ENCODE measurements at places on chromosomes 5 and 9. TPM values are rescaled to one million over a fixed set of nuclear protein-coding genes. Genes with fewer than 3 reads are reported as not detected.

DNA sequence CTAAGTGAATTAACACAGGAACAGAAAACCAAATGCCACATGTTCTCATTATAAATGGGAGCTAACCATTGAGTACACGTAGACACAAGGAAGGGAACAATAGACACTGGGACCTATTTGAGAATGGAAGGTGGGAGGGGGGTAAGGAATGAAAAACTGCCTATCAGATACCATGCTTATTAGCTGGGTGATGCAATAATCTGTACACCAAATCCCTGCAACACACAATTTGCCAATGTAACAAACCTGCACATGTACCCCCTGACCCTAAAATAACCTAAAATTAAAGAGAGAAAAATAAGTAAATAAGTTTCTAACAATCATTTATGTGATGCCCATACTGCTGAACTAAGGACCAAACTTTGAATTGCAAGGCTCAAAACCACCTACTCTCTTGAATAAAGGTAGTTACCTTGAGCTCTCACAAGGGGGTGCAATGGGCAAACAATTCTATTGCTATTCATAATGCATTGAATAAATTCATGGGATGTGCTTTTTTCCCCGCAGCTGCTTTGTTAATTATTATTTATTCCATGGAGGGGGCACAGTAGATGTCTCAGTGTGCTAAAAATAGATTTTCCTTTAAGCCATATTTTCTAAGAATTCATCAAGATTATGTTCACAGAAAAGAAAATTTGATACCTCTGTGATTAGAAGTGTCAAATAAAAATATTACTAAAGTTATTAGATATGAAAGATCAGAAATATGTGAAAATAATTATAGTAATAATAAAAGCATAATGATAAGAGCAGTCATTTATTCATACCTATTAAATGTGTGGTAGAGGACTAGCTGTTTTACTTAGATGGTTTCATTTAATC is 76.2 kb upstream of the PTPN3 start:
- H3K36me3 ChIP-seq = no peaks in the 10 kb centered on the region
- no peaks in the 10 kb centered on the region for H3K4me1 ChIP-seq
- H3K27ac ChIP-seq = no peak overlapping the region
- H3K27me3 ChIP-seq = no peaks in the 10 kb centered on the region
- DNase-seq = peak; percentile 82
- H3K4me3 ChIP-seq = no peak overlapping the region

SLC6A7 gene
- total RNA-seq = 0.35 TPM

- peaks cover 20% of the 10 kb centered on the region for H3K4me1 ChIP-seq
- no peaks in the 10 kb centered on the region for H3K36me3 ChIP-seq
- peak overlapping the region; percentile 96 for H3K27ac ChIP-seq
- H3K4me3 ChIP-seq = peak overlapping the region; percentile 97
Measured at GRCh38 chr5:172007175-172008110, 1.0 kb upstream of the FBXW11 start.

AQP7 gene
- total RNA-seq = 0.93 TPM

GRCh38 chr5:79181419-79182022 is 54.4 kb upstream of the JMY start:
- no peak for DNase-seq
- H3K27me3 ChIP-seq = no peaks in the 10 kb centered on the region
- H3K27ac ChIP-seq = no peak overlapping the region
- no peak overlapping the region for H3K4me3 ChIP-seq
- H3K36me3 ChIP-seq = no peaks in the 10 kb centered on the region
- H3K4me1 ChIP-seq = no peaks in the 10 kb centered on the region

GRCh38 chr5:178077751-178078150 is 35.6 kb upstream of the N4BP3 start:
- no peaks in the 10 kb centered on the region for H3K36me3 ChIP-seq
- no peak for DNase-seq
- no peak overlapping the region for H3K4me3 ChIP-seq
- no peak overlapping the region for H3K27ac ChIP-seq
- H3K27me3 ChIP-seq = peaks cover 9% of the 10 kb centered on the region
- peaks cover 6% of the 10 kb centered on the region for H3K4me1 ChIP-seq

DNA sequence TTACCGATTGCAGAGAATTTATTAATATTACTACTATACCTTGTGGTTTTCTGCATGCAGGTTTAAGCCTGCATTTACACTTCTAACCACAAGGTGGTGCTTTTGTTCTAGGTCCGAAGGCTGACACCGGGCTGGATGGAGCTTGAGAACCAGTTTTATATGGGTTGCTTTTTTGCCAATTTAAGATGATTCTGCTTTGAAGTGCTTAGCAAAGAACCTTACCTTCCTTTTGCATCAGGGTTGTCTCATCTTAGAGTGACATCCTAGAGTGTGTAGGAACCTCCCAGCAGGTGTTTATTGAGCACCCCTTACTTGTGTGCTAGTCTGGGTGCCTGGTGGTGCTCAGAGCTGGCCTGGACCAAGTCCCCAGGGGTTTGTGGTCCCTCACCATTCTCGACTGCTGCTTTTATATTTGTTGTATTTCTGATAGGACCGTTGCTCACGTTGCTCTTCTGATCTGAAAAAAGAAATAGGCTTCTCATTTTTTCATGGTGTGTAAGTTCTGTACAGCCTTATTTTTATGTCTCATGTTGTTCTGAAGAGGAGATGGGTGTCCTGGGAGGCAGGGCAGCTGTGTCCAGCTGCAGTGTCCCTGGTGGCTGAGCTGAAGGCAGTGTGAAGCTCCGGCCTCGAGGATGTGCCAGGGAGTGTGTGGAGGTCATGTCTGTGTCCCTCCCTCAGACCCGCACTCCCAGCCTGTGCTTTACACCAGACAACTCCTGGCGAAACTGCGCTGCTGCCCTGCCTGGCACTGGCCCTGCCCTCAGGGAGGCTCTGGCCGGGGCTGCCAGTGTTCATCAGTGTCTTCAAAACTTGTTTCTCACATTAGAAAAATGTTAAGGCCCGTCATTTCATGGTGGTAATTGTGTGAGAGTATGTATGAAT is 54.3 kb downstream of the EHMT1 start:
- peaks cover 8% of the 10 kb centered on the region for H3K36me3 ChIP-seq
- peaks cover 27% of the 10 kb centered on the region for H3K4me1 ChIP-seq
- H3K27me3 ChIP-seq = no peaks in the 10 kb centered on the region
- H3K27ac ChIP-seq = no peak overlapping the region

DNA sequence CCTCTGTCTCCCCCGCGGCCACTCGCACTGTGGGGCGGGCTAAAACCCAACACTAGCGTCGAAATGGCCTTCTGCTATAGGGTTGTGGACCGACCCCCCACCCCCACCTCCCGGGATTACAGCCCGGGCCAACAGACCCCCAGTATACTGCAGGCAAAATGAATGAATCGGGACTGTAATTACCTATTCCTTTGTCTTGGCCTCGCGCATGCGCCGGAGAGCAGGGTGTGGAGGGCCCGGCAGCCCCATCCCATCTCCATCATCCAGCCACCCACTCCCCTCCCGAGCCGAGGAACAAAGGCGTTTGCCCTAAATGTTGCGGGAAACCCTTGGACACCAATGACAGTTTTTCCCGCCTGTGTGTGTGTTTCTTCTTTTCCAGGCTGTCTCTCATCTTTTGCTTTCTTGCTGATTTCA is 1.6 kb downstream of the BASP1 start:
- peak overlapping the region; percentile 21 for H3K27ac ChIP-seq
- no peaks in the 10 kb centered on the region for H3K36me3 ChIP-seq
- H3K4me3 ChIP-seq = peak overlapping the region; percentile 79
- H3K4me1 ChIP-seq = peaks cover 19% of the 10 kb centered on the region

DNA sequence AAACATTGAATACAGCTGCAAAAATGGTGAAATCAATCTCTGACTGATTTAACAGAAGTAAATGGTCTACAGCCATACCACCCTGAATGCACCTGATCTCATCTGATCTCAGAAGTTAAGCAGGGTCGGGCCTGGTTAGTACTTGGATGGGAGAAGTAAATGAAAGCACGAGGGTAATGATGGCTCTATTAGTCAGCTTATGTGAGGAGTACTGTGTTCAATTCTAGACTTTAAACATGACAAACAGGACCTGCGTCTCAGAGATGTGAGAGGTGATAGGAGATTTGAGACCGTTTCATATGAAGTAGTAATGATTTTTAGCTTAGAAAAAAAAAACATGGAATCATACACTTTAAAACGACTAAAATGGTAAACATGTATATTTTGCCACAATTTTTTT is 77.1 kb upstream of the SUSD1 start:
- H3K4me1 ChIP-seq = no peaks in the 10 kb centered on the region
- H3K4me3 ChIP-seq = no peak overlapping the region
- H3K36me3 ChIP-seq = peaks cover 2% of the 10 kb centered on the region
- no peaks in the 10 kb centered on the region for H3K27me3 ChIP-seq

NUDCD2 gene
- 24.3 TPM for total RNA-seq

DNA sequence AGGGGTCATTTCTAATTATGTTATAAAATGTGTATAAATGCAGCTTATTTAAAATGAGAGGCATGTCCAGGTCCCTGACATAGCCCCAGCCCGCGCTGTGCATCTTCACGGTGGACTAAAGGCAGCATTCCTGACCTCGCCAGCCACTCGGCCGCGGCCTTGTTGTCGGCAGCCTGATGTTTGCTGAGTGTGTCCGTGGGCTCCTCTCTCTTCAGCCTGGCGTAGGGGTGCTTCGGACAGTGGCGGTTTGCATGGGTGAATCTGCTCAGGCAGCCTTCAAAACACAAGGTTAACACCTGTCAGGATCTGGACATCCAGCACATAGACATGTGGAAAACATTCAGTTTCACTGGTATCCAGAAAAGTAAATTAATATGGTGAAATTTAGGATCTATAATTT is 8.8 kb upstream of the SLC35D2 start:
- peaks cover 11% of the 10 kb centered on the region for H3K36me3 ChIP-seq
- no peak for DNase-seq
- H3K27me3 ChIP-seq = no peaks in the 10 kb centered on the region

GRCh38 chr9:97866848-97867247 is 13.8 kb downstream of the FOXE1 start:
- no peak overlapping the region for H3K27ac ChIP-seq
- H3K4me1 ChIP-seq = no peaks in the 10 kb centered on the region
- H3K27me3 ChIP-seq = peaks cover 27% of the 10 kb centered on the region
- no peaks in the 10 kb centered on the region for H3K36me3 ChIP-seq
- DNase-seq = no peak

DNA sequence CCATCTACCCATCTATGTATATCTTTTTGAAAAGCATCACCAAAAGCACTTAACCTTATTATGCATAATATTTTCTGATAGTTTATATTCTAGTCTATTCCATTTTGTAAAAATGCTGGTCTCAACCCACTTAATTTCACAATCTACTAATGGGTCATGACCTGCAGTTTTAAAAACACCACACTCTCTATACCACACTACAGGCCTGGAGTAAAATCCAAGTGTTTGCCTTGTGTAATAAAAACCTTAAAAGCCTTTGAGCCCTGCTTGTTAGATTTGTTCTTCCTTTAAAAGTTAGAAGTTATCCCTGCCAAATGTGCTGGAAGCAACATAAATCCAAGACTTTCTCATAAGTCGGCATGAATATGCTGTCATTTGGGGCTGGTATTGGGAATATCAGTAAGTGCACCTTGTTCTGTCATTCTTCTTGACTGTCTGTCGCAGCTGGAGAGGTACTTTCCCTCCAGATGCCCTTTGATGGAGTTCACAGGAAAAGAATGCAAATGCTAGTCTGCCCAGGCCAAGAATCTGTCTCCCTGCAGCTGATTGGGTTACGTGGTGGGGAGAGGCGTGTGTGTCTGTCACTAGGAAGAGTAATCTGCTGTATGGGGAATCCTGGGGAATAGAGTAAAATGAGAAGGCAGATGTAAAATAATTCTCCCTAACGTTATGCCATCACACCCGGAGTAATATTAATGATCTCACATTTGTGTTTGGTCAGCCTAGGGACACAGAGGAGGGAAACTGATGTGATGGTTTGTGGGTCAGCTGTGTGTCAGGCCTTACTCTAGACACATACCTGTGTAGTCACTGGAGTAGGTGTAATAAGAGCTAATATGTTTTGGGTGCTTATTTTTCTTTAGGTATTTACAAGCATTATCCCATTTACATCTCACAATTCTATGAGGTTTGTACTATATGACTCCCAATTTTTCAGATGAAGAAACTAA is 79.4 kb downstream of the ZNF366 start:
- no peak overlapping the region for H3K4me3 ChIP-seq
- H3K27me3 ChIP-seq = no peaks in the 10 kb centered on the region
- H3K36me3 ChIP-seq = no peaks in the 10 kb centered on the region
- H3K4me1 ChIP-seq = peaks cover 12% of the 10 kb centered on the region
- H3K27ac ChIP-seq = peak overlapping the region; percentile 74

DNA sequence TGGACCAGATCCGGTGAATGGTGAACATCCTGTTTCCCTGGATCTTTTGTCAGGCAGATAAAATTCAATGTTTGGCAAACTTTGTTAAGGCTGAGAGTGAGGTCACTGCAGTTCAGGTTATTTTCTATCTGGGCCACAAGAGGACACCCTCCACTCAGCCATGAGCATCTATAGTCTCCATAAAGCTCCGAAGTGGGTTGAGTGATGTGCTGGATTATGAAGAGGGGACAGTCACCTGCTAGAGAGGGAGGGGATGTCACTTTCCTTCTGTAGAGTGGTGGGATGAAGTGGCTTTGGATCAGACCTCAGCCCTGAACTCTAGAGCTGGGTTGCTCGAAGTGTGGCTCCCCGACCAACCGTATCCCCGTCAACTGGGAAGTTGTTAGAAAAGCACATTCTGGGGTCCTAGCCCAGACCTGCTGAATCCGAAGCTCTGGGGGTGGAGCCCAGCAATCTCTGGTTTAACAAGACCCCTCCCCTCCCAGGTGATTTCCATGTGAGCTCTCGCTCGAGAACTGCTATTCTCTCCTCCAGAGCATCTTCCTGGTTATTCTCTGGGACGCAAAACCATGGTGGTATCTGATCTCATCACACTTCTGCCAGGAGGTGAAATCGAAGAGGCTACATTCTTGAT is 31.8 kb upstream of the FGF1 start:
- H3K27me3 ChIP-seq = no peaks in the 10 kb centered on the region
- H3K27ac ChIP-seq = peak overlapping the region; percentile 43
- H3K36me3 ChIP-seq = no peaks in the 10 kb centered on the region
- no peak overlapping the region for H3K4me3 ChIP-seq
- peak; percentile 88 for DNase-seq
- H3K4me1 ChIP-seq = peaks cover 18% of the 10 kb centered on the region

DNA sequence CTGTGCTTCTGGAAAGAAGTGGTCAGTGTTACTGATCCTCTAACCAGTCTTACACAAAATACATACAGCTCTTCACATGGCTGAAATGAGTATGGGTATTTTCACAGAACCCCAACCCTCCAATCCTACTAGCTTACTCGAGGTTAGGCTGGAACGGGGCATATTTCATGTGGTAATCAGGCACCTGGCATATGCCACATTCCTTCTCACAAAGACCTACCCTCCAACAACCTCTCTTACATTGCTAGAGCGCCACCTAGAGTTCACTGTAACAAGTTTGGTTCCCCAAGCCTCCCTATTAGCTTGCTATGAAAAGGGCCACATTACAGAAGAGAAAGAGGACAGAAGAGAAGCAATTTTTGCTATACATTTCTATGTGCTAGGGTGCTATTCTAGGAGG is 597.3 kb downstream of the PRELID2 start:
- no peaks in the 10 kb centered on the region for H3K27me3 ChIP-seq
- peak; percentile 22 for DNase-seq
- no peaks in the 10 kb centered on the region for H3K4me1 ChIP-seq

DNA sequence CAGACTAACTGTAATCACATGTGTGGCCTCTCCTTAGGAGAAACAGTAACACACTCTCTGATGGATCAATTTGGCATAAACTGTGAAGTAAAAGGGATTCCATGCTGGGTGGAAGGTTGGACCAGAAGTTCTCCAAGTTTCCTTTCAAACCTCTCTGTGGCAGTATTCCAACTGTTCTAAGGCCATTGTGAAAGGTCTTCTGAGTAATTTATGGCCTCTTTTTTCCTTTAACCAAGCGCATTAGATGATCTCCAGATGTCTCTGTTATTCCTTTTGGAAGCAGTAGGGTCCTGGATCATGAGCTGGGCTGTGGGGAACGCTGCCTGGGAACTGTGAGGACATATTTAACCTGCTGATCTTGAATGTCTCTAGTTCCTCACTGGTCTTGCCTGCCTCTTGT is 80.6 kb upstream of the IL6ST start:
- H3K4me3 ChIP-seq = no peak overlapping the region
- peak overlapping the region; percentile 69 for H3K27ac ChIP-seq
- peaks cover 22% of the 10 kb centered on the region for H3K4me1 ChIP-seq
- no peaks in the 10 kb centered on the region for H3K27me3 ChIP-seq

Measured in muscle of leg (tissue), 16 donors.